ENCODE measurements at places on chromosomes 3 and 15. TPM values are rescaled to one million over a fixed set of nuclear protein-coding genes. Genes with fewer than 3 reads are reported as not detected.

DNA sequence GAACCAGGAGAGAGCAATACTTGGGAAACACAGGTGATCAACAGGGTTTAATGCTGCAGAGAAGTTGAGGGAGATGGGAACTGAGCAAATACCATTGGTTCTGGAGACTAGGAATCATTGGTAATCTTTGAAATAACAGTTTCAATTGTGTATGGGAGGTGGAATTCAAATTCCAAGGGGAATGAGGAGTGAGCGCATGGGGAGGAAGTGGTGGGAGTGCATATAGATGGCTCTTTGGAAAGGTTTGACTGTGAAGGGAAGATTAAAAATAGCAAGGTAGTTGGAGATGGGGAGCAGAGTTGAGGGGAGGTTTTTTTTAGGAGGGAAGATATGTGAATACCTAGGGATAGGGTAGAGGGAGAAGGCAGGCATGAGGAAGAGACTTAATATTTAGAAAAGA, 51.1 kb upstream of the ROPN1 start:
- DNase-seq, result no peak

DNA sequence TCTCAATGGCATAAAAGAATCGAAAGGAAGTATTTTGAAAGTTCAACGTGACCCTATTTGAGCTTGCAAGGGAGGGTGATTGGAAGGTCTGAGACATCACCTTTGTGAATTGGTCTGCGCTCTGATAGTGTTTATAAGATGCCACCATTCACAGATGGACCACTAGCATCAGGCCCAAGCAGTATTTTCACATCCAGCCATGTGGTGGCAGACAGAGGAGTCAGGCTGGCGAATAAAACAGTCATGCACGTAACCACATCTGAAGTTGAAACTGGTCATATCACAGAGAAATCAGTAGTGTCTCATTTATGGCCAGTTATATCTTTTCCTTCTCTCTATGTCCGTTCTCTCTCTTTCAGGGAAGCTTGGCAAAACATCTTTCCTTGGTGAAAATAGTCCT, 170.1 kb upstream of the ONECUT1 start:
- no peak for DNase-seq

- DNase-seq, result no peak
Observed at GRCh38 chr3:40715551-40715950, 190.8 kb downstream of the ZNF621 start.

DNA sequence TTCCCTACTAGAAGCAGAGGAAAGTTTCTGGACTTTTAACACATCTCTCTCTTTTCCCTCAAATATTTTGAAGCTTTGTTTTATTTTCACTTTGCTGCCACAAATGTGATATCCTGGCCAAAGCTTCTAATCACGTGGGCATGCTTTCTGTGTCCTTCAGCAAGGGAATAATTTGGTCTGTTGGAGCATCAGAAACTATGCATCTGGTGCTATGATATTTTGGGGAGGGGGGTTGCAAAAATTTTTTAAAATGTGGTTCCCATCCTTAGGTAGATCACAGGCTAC, 254.2 kb downstream of the GAP43 start:
- no peak for DNase-seq

Gene MED12L
- total RNA-seq, result 4.3 TPM

DNA sequence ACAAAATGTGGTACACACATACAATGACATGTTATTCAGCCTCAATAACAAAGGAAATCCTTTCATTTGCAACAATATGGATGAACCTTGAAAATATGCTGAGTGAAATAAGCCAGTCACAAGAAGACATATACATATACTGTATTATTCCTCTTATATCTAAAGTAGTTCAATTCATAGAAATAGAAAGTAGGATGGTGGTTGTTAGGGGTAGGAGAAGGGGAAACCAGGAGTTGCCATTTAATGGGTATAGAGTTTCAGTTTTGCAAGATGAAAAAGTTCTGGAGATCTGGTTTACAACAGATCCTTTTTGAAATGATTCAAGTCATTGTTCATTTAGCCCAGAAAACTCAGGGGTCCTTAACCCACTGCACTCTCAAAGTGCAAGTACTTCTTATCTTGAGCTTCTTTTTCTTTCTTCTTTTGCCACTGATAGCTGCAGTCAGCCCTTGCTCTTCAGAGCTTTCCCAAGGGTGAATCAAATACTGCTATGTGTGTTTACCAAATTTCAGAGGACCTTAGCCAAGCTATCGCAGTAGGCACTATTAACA, 208.0 kb upstream of the EOMES start:
- no peak for DNase-seq

DNA sequence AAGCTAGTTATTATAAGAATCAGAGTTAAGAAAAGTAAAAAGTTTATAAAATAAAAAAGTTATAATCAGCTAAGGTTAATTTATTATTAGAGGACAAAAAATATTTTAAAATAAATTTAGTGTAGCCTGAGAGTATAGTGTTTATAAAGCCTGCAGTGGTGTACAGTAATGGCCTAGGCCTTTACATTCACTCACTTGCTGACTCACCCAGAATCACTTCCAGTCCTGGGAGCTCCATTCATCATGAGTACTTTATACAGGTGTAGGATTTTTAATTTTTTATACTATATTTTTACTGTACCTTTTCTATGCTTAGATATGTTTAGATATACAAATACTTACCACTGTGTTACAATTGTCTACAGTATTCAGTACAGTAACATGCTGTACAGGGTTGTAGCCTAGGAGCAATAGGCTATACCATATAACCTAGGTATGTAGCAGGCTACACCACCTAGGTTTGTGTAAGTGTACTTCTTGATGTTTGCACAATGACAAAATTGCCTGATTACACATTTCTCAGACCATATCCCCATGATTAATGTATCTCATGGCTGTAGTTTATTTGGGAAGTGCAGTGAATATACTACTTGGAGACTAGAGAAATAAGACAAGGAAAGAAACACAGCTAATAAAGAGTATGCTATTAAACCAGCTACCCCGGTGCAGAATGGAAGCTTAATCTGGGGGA, 101.9 kb upstream of the GALNT15 start:
- no peak for DNase-seq

DNA sequence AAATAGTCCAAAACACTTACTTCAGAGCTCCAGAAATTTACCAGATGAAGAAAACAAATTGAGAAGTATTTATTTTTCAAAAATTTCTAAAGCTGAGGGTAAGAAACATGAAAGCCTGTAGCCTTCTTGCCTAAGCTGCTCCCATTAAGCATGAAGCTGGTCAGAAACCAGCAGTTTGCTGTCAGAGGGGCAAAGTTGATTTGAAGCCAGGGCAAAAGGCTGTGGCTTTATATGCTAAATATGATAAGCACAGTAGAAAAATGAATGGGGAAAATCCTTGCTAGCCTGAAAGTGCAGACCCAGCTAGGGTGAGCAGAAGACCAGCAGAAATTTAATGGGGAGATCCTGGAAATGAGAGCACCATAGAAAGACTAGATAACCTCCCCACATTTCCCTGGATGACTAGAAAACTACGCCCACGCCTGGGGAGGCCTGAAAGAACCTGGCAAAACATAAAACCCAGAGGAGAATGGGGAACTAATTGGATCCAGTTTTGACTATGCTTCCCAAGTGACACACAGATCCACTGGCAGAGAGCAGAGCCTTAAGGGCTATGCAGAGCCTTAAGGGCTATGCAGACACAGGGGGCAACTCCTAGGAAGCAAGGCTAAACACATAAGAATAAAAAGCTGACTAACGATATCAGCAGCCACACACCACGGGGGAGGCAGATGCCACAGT, 43.0 kb upstream of the HEG1 start:
- no peak for DNase-seq

Gene KBTBD12
- total RNA-seq, result 1.2 TPM

Gene MKRN3
- 1.8 TPM for total RNA-seq

GRCh38 chr3:99919694-99920093, 102.0 kb downstream of the CMSS1 start:
- no peak for DNase-seq

- no peak for DNase-seq
Observed at GRCh38 chr3:32818970-32819511, 1.2 kb downstream of the TRIM71 start.

Gene MELTF
- 9.0 TPM for total RNA-seq

GRCh38 chr3:90055666-90056065, 948.2 kb downstream of the EPHA3 start:
- DNase-seq, result no peak

Gene VWA5B2
- total RNA-seq, result 0.46 TPM

Gene PARP3
- total RNA-seq, result 22.0 TPM
